Right hindlimb (tissue), 1 donor: ENCODE measurements at places on chromosomes 12 and 14.

GRCh38 chr12:56253091-56253490 lies 5.1 kb downstream of the ANKRD52 start:
- no peak for DNase-seq

- DNase-seq, result no peak
Measured at GRCh38 chr12:26595806-26596205, 237.2 kb downstream of the ITPR2 start.

DNA sequence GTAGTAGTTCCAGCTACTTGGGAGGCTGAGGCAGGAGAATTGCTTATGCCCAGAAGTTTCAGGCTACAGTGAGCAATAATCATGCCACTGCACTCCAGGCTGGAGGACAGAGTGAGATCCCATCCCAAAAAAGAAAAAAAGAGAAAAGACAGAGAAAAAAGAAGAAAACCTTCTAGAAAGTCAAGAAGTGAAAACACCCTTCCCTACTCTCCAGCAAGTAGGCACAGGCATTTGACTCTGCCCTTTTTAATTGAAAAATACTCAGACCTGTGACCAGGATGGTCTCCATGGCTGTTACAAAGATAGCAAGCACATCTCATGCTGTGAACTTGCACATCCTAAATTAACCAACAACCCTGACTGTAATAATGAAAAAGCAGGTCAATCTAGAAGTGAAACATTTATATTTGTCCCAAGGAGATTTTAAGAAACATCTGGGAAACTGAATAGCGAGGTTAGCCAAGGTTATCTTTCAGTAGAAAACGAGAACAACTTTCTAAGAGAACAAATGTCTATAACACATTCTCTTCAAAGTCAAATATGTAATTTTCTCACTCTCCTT lies 2.0 kb downstream of the TMTC1 start:
- no peak for DNase-seq

- no peak for DNase-seq
Measured at GRCh38 chr12:30329281-30329680, 366.4 kb downstream of the IPO8 start.

DNA sequence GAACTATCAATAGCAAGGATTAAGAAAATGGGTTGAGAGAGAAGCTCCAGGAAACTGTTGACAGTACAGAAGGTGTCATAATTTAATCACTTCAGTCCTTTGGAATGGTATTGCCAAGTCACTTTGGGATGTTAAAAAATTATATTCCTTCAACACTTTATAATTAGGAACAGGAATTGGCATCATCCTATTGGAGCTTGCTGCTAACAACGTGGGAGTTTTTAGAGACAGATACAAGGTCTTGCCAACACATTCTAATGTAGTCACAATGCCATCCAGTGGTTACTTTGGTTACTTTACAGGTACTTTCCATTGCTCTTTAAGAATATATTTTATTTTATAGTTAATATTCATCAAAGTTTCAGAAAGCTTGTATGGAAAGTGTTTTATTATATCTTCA lies 310.1 kb downstream of the SYT1 start:
- no peak for DNase-seq

- DNase-seq, result no peak
Measured at GRCh38 chr12:8123124-8123912, at the start of gene CLEC4A. Gene CLEC4A (plus strand): TSS chr12:8123617. CDS start chr12:8123879, 262 bp downstream.

DNA sequence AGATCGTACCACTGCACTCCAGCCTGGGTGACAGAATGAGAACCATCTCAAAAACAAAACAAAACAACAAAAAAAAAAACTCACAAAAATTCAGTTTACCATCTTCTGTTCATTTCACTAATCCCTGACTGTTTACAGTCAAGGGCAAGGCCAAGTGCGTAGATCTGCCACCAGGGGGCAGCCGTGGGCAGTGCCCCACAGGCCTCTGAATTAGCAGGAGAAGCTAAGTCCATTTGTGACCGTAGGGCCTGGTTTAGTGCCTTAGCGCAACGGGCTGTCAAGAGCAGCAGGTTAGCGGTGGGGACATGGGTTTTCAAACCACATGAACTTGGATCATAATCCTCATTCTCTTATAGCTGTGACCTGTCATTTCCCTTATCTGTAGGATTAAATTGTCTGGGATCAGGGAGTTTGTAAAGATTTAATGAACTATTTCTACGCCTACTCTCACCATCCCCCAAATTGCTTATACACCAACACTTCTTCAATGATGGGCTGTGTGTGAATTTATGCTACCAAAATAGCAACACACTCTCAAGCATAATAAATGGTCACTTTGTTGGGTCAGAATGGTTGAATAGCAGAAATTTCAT lies 49.0 kb downstream of the KCTD10 start:
- peak; percentile 81 for DNase-seq

GRCh38 chr12:71626098-71626497 lies 37.5 kb downstream of the ZFC3H1 start:
- no peak for DNase-seq

DNA sequence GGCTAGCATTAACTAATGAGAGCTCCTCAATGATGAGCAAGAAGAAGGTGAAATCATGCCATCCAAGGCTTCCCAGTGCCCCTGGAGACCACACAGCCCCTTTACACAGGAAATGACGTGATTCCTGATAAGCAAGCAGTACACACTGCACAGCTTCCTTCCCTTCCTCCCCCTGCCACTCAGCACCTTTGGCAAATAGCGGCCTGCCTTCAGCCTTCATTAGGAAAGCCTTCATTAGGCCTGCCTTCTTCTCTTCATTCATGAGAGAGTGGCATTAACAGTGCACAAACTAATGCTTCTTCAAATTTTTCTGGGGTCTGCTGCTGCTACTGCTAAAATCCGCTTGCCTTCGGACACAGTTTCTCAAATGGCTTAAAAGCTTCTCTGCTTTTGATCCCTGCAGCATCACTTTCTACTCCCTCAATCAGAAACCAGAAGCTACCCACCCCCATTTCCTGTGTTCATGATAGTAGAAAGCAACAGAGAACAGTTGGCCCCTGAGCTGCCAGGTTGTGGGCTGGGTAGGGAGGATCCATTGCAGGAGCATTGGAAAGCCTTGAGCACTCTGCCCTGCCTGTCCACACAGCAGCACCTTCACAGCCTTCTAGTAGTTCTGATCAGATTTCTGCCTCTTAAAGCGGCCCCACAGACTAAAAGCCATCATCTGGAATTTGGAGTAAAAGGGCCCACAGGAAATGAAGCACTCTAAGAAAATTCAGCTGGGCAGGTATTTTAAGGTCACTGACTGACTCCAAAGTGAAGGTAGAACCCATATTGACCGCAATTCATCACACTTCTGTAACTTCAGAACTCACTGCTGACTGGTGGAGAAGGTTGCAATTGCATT lies 103.8 kb upstream of the ETV6 start:
- DNase-seq, result no peak

GRCh38 chr14:88468406-88468805 lies 82.9 kb downstream of the SPATA7 start:
- DNase-seq, result no peak

- DNase-seq, result no peak
Measured at GRCh38 chr14:22538671-22539228, 50.3 kb downstream of the DAD1 start.

GRCh38 chr12:946212-946611 lies 3.3 kb downstream of the RAD52 start:
- DNase-seq, result no peak

- DNase-seq, result no peak
Measured at GRCh38 chr12:1680804-1681492, 9.9 kb upstream of the ADIPOR2 start.

DNA sequence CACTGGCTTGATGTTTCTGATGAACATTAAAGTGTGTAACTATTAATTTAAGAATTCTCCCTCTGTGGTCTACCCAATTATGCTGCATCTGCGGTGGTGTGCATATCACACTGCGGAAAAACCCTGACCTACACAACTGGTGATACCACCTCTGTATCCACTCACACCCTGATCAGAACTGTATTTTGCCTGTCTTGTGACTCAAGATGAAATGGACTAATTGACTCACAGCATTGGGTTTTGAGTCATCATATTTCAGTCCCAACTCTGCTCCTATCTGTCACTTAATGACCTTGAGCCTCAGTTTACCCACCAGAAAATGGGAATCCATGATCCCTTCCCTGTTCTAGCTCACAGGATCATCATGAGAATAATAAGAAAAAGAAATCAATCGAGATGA lies 65.6 kb downstream of the NUAK1 start:
- DNase-seq, result no peak

- DNase-seq, result no peak
Measured at GRCh38 chr12:28104903-28105864, 85.1 kb upstream of the CCDC91 start.

DNA sequence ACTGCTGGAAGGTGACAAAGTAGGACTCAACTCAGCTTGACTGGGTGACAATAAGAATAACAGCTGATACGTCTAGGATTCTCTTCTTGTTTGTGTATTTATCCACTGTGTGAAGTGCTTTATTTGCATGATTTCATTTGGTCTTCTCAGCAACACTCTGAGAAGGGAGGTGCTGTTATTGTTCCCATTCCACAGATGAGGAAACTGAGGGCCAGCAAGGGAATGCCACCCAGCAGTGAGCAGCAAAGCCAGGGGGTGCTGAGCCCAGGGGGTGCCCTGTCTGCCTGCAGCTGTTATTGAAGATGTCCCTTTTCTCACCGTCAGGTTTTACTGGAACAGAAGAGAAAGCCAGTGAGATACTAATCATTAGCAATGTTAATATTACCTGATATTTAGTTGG lies 62.8 kb downstream of the RNFT2 start:
- no peak for DNase-seq

DNA sequence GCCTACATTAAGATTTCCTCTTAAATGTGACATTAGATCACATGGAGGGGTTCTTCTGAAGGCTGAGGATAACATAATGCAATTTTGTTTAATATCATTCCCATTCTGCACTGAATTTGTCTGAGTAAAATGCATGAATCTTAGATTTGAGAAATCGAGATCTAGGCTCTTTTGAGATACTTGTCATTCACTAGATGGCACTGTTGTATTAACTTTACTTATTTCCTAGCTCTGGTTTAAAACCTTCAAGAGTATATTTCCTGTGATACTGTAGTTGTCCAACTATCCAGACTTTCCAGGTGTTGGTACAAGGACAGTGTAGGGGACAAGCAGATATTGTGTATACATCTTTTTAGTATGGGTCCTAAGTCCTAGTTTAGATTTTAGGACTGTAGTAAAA lies 91.7 kb upstream of the SEL1L start:
- no peak for DNase-seq

DNA sequence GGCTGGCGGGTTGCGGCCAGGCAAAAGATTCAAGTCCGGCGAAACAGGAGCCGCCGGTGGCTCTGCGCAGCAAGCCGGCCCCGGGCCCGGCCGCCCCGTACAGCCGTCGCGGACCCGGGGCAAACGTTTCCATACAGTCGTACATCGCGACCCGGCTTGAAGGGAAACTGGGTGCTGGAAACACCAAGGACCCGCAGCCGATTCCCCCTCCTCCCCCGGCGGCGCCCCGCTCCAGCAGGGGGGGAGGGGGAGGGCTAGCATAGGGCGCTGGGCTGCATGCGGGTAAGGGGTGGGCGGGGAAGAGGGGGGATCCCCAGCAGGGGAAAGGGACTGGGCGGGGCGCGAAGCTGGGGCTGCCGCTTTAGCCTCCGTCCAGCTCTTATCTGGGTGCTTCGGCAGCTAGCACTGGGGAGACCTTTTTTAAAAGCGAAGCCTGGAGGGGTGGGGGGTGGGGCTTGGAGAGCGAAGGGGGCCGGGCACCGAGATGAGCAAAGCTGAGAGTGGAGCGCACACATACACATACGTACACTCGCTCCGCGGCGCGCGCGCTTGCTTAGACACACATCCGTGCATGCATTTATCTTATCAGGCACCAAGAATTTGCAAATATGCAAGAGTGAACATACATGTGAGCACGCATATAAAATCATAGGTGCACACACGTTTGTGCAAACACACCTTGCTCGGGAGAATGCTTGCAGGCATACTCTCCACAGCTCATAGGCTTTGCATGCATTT lies 11.9 kb downstream of the RARG start:
- peak; percentile 86 for DNase-seq

GRCh38 chr14:56144176-56144575 lies 26.0 kb downstream of the PELI2 start:
- DNase-seq, result no peak

- DNase-seq, result no peak
Measured at GRCh38 chr14:54617467-54617866, 50.5 kb downstream of the SAMD4A start.

DNA sequence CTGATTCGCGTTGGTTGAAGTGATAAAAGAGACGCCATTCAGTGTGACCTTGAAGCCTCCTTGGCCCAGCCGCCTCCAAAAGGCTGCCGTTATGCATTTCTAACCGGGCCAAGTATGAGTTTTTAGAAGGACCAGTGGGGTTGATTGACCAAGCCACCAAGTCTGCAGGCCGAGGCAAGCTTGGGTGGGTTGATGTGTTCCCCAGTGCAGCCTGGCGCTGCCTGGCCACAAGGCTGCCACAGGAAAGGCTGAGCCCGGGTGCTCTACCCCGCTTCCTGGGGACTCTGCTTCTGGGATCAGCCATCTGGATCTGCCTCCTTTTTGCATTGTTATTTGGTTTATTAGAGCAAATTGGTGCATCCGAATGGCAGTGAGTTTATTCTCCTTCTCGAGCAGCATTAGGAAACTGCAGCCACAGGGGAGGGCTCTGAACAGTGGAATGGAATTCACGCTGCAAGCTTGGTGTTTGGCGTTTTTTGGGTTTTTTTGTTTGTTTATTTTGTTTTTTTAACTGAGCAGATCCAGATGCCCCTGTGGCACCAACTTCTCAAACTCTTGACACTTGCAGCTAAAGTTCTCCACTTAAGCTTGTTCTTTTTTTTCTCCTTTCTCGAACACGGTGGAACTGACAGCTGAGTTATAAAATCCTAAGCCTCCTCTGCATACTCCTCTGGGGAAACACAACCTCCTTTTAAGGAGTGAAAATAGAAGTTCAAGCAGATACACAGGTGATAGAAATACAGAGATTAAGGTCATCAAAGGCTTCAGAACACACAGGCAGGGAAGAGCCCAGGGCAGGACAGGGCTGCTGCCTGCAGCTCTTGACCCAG lies 145.4 kb upstream of the FKBP4 start:
- DNase-seq, result no peak

GRCh38 chr12:28033538-28033915 lies 61.0 kb upstream of the PTHLH start:
- DNase-seq, result no peak

GRCh38 chr14:26896447-26896846 lies 298.6 kb upstream of the NOVA1 start:
- DNase-seq, result no peak

GRCh38 chr14:96059519-96060135 lies 20.5 kb downstream of the C14orf132 start:
- DNase-seq, result no peak

DNA sequence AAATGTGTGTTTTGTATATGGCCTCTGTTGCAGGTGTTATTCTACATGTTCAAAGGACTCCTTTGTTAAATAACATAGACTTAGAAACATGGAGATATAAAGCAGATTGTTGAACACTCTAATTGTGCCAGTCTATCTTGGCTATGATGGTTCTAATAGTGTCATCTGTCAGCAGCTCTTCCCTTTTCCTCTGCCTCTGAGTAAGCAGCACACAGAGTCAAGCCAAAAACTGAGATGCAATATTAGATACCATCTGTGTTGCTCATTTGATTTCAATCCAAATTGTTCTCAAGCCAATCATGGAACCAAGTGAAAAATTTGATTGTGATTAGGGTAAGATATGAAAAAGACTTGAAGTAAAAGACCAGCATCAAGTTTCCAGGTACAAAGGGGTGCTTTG lies 871.1 kb upstream of the MGAT4C start:
- DNase-seq, result no peak
